Stimulated activated CD4-positive, alpha-beta T cell treated with anti-CD3 and anti-CD28 coated beads, Interleukin-4, amount 100 ng/mL, for 1 hour (primary cell): ENCODE measurements at places on chromosomes 3 and 15.

GRCh38 chr3:57826952-57827723 lies 71.0 kb downstream of the SLMAP start:
- DNase-seq, result no peak

- no peak for DNase-seq
These were observed 661.2 kb upstream of the BCHE start for GRCh38 chr3:166498446-166498845.

GRCh38 chr3:120101624-120102023 lies 7.4 kb upstream of the GSK3B start:
- no peak for DNase-seq

DNA sequence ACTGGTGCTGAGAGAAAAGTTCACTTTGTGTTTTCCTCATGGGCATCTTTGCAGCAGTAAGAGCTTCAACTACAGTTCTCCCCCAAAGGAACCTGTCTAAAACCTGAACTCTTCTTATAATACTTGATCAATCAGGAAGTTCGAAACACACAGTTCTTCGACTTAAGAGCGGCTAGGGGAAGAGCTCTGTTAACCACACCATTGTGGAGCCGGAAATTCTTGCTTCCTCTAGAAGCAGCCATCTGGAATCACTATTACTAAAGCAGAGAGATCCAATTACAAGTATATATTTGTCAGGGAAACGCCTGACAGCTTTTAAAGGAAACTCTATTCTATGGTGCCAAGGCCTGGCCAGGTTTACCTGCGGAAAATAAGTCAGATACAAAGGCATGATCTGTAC lies 337.3 kb upstream of the CBLB start:
- DNase-seq, result no peak

- DNase-seq, result no peak
These were observed 36.5 kb downstream of the RAF1 start for GRCh38 chr3:12627370-12627769.

DNA sequence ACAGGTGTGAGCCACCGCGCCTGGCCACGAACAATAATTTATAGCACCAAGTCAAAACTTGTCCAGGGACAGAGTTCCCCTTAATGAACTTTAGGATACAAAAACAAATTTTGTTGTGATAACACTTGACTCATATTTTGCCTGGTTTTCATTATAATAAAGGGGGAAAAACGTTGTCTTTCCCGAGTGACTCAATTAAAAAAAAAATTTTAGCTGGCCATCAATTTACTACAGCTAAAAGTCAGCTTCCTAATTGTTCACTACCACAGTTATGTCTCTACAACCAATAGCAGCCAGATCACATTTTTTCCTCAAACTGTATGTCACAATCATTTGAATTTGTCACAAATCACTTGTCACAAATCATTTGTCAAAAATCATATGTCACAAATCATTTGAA lies 116.0 kb downstream of the P3H2 start:
- DNase-seq, result no peak

- no peak for DNase-seq
These were observed 108.0 kb downstream of the DIPK2A start for GRCh38 chr3:144079634-144080033.

DNA sequence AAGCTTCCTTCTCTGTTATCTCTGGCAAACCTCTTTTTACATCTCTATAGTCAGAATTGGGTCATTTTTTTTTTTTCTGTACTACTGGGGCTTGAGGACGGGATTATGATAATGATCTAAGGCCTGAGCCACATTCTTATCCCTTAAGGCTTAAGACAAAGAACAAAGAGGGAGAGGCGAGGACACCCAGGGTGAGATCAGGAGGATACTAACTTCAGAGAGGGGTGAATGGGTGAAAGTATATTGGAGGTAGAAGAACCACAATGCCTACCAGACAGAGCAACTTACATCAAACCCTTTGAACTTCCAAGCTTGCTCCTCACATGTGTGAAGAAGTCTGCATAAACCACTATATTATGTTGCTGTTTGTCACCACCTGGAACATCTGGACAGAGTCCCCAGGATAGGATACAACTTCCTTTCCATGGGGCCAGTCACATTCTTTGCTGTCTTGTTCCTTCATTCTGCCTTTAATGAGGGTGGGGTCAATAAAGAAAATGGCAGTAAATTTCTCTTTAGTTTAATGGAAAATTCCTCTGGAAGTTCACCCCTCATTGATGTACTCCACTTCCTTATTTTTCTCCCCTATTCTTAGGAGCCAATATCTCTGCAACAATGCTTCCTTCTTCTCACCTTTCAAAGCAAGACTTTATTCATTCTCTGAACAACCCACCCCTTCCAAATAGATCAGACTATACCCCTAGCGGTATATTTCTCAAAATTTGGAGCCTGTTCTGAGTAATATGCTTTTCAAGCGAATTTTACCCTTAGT lies 9.1 kb upstream of the PDCD6IP start:
- no peak for DNase-seq

- DNase-seq, result peak; percentile 44
These were observed 52.8 kb downstream of the RGMA start for GRCh38 chr15:93035953-93036810.

DNA sequence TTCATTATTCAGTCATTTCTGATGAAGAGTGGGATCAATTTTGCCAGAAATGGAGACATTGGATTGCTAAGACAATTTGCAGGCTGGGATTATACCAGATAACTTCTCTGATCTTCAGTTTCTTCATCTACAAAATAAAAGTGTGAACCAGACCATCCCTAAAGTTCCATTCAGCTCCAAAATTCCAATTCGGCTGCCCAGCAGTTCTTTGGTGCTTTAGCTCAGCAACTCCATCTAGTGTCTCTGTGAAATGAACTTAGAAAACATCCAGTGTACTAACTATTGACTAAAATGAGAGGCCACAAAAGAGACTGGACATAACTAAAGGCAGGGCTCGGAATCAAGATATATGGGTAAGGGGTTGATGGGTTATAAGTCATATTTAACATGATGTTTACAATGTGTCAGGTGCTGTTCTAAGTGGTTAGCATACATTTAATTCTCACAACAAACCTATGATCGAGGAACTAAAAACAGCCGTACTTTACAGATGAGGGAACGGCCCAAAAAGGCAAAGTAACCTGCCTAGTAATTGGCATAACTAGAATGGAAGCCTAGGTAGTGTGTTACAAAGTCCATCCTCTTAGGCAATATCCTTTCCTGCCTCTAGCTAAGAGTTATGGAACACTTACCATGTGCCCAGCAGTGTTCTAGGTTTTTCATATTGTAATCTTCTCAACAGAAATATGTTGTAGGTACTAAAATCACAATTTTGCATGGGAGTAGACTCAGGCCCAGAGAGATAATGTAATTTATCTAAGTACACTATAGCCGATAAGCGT lies 17.0 kb downstream of the THAP10 start:
- DNase-seq, result no peak

DNA sequence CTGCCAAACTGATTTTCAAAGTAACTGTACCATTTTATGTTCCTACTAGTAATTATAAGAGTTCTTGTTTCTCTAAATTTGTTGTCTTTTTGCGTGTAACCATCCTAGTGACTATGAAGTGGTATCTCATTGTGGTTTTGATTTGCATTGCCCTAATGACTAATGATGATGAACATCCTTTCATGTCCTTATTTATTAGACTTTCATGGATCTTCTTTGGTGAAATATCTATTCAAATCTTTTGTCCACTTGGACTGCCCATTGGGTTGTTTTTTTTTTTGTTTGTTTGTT lies 3.6 kb downstream of the OXSR1 start:
- no peak for DNase-seq

DNA sequence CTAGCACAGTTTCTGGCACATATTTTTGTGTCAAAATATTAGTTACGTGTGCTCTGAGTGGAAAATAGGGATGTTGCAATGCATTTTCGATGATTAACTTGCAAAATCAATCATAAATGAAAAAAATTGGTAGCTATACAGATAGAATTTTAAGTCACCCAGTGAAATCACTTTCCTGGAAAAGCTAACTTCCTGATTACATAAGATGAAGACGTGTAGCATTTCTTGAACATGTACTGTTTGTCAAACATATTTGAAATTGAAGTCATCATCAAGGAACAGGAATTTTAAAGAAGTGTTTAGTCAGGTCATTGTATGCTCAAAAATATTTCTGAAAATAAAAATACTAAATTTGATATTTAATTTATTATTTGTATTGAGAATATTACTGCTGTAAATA lies 977.7 kb downstream of the PLOD2 start:
- no peak for DNase-seq

DNA sequence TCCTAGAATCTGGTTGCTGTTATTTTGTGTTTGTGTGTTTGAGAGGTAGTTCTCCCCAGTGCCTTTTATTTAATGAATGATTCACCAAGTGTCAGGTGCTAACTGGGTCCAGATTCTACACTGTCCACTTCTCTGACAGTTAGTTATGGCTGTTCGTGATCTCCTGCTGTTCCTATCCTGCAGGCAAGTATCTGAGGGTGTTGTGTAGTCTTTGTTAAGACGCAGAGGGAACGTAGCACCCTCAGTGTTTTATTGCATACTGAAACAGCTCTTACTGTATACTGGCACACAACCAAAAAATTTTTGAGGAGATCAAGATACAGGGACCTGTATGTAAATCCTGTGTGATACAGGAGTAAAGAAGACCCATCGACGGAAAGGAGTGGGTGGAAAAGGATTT lies 1271.3 kb downstream of the ROBO1 start:
- DNase-seq, result no peak

- DNase-seq, result no peak
These were observed 169.7 kb upstream of the NR2F2 start for GRCh38 chr15:96160800-96161199.

- DNase-seq, result no peak
These were observed 48.6 kb upstream of the AKAP13 start for GRCh38 chr15:85331655-85332285.

- DNase-seq, result no peak
These were observed 203.2 kb upstream of the PPP2R3A start for GRCh38 chr3:135762188-135762856.

GRCh38 chr15:51288143-51289065 lies 50.0 kb downstream of the CYP19A1 start:
- no peak for DNase-seq

DNA sequence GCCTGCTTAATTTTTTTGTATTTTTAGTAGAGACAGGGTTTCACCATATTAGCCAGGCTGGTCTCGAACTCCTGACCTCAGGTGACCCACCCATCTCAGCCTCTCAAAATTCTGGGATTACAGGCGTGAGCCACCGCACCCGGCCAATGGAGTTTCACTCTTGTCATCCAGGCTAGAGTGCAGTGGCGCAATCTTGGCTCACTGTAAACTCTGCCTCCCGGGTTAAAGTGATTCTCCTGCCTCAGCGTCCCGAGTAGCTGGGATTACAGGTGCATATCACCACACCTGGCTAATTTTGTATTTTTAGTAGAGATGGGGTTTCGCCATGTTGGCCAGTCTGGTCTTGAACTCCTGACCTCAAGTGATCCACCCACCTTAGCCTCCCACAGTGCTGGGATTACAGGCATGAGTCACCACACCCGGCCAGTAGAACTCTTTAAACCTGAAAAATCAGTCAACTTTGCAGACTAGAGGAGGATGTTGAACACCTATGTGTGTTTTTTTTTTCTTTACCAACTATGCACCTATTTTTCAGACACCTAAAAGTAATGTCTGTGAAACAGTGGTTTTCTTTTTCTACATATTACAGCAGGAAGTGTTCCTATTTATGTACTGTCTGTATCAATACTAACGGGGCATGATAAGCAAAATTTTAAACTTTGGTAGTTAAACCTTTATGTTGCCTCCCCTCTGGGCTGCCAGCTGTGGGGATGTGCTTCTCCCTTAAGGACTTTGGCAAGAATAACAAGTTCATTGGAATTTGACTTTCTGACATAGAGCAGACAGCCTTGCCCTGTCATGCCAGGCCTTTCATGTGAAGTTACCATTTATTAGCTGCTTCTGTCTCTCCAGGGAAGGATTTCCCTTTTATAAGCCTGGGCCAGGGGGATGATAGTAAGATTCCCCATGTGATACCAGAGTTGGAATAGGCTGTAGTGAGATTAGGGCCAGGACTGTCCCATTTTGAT lies 8.1 kb downstream of the ARIH2 start:
- DNase-seq, result peak; percentile 11

- DNase-seq, result no peak
These were observed 1033.9 kb downstream of the FHIT start for GRCh38 chr3:60217156-60217911.

DNA sequence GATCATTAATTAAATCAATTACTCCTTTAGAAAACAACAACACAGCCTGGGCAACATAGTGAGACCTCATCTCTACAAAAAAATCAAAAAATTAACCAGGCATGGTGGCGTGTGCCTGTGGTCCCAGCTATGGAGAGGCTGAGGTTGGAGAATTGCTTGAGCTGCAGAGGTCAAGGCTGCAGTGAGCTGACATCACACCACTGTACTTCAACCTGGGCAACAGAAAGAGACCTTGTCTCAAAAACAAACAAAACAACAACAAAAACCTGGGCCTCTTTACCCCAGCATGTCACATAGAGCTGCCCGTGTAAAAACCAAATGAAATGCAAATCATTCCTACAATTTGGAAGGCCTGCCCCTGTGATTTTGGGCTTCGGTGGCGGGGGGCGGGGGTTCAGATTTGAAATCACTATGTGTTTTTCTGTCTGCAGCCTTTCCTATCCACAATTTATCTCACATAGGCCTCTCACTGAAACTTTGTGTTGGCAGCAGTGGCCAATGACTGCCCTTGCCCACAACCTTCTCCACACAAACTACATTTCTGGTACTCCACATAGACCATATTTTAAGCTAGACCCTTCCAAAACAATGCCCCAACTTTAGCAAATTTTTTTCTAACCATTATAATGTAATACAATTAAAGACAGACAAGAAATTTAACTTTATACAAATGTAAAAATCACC lies 6.5 kb downstream of the ADAM10 start:
- no peak for DNase-seq

DNA sequence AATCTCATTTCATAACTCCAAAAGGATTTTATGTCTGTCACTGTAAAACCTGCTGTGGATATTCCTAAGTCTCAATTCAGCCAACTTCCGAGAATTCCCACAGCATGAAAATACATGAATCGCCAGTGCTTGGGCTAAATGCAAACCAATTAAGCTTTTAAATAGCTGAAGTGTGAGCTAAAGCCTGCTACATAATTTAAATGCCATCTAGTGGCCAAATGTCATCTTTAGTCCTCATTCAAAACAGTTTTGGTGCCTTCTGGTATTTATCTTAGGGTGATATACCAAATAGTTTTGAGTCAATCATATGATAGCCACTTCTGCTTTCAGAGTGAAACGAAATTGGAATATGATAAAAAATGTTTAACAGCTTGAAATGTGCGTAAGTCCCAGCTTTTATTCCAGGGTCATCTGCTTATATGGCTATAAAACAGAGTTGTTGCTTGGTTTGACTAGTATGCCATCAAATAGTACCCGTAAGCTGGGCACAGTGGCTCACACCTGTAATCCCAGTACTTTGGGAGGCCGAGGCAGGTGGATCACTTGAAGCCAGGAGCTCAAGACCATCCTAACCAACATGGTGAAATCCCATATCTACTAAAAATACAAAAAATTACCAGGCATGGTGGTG lies 41.8 kb upstream of the CCNL1 start:
- DNase-seq, result no peak

DNA sequence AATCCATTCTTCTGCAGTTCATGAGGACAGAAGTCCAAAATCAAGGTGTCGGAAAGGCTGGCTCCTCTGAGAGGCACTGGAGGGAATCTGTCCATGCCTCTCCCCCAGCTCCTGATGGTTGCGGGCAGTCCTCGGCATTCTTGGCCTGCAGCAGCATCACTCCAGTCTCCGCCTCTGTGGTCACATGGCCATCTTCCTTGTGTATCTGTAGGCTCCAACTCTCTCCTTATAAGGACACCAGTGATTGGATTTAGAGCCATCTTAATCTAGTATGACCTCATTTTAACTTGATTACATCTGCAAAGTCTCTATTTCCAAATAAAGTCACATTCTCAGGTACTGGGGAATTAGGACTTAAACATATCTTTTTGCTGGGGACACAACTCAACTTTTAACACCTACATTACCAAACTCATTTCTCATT lies 56.0 kb upstream of the FLNB start:
- DNase-seq, result no peak
